Memory B cell (primary cell): ENCODE measurements at places on chromosomes 6 and 20.

DNA sequence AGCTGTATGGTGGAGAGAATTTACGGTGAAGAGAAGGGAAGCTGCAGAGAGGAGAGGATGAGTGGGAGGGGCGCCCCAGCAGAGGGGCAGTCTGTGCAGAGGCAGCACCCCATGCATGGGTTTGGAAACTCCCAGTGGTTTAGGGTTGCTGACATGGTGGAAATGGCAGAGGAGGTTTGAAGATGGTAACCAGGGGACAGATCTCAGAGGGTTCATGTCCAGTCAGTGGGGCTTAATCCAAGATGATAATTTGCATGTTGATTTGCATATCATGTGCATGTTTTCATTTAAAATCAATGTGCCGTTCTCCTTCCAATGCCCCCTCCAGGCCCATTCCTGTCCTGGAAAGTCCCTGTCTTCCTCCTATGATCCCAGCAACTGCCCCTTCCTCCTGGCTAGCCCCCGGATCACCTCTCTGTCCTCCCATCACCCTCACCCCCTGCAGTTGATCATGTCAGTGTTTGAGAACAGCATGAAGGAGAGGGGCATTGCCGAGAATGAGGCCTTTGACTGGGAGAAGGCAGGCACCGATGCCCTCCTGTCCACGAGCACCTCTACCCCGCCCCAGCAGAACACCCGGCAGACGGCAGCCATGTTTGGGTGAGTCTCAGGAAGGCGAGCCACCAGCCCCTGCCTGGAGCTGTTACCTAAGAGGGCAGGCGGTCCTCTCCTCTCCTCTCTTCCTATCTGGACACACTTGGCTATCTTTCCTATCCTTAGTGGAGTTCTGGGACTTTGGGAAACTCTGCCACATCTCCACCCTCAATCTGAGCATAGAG is 14.3 kb downstream of the TTBK1 start:
- H3K36me3 ChIP-seq, result no peaks in the 10 kb centered on the region
- no peak overlapping the region for H3K4me3 ChIP-seq
- H3K27me3 ChIP-seq, result peaks cover 21% of the 10 kb centered on the region
- DNase-seq, result no peak
- H3K4me1 ChIP-seq, result peaks cover 8% of the 10 kb centered on the region

- no peak overlapping the region for H3K27ac ChIP-seq
- no peak for DNase-seq
- no peaks in the 10 kb centered on the region for H3K27me3 ChIP-seq
- H3K4me1 ChIP-seq, result peaks cover 13% of the 10 kb centered on the region
- H3K4me3 ChIP-seq, result no peak overlapping the region
These were observed 3.8 kb downstream of the ULBP3 start for GRCh38 chr6:150065083-150065482.

GRCh38 chr6:43931201-43931600 is 161.2 kb downstream of the VEGFA start:
- H3K36me3 ChIP-seq, result no peaks in the 10 kb centered on the region
- no peak overlapping the region for H3K4me3 ChIP-seq
- no peak overlapping the region for H3K27ac ChIP-seq
- H3K4me1 ChIP-seq, result peaks cover 12% of the 10 kb centered on the region

DNA sequence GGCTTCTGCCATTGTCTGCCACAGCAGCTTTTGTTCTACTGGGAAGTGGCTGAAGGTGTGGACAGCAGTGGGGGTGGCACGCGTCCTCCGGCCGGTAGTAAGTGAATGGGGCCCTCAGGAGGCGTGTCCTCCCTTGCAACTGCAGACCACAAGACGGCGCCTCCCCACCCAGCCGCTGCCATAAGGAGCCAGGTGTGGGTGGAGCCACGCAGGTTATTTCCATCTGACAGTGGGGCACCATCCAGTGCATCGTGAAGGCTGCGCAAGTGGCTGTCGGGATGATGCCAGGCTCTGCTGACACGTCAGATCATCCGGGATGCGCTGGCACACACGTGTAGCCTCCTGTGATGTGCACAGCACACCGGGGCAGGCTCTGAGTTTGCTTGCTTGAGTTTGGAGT is 379.7 kb downstream of the CDH4 start:
- H3K36me3 ChIP-seq, result no peaks in the 10 kb centered on the region
- H3K27me3 ChIP-seq, result no peaks in the 10 kb centered on the region
- no peak for DNase-seq
- H3K4me3 ChIP-seq, result no peak overlapping the region
- H3K27ac ChIP-seq, result no peak overlapping the region
- H3K4me1 ChIP-seq, result no peaks in the 10 kb centered on the region

GRCh38 chr6:157615420-157615769 is 207.7 kb upstream of the SNX9 start:
- no peak for DNase-seq
- H3K4me3 ChIP-seq, result peak overlapping the region; percentile 59
- H3K36me3 ChIP-seq, result peaks cover 9% of the 10 kb centered on the region
- H3K27me3 ChIP-seq, result no peaks in the 10 kb centered on the region

DNA sequence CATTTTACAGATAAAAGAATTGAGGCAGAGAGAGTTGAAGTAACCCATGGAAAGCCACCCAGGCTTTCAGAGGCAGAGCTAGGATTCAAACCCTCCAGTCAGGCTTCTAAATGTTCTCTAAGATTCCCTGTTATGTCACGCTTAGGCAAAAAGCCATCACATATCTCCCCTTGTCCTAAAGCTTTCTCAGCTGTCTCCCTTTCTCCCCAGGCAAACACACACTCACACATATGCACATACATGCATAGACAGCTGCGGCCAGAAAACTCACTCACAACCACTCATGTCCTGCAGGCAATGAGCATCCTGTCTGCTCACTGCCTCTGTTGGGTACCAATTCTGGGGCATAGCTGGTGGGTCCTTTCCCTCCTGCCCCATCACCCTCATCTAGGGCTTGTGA is 595.9 kb upstream of the CHD6 start:
- no peaks in the 10 kb centered on the region for H3K36me3 ChIP-seq
- DNase-seq, result no peak

GRCh38 chr20:8510808-8511207 is 378.7 kb downstream of the PLCB1 start:
- H3K27me3 ChIP-seq, result no peaks in the 10 kb centered on the region
- H3K4me3 ChIP-seq, result no peak overlapping the region
- H3K36me3 ChIP-seq, result no peaks in the 10 kb centered on the region
- peaks cover 2% of the 10 kb centered on the region for H3K4me1 ChIP-seq
- H3K27ac ChIP-seq, result no peak overlapping the region

DNA sequence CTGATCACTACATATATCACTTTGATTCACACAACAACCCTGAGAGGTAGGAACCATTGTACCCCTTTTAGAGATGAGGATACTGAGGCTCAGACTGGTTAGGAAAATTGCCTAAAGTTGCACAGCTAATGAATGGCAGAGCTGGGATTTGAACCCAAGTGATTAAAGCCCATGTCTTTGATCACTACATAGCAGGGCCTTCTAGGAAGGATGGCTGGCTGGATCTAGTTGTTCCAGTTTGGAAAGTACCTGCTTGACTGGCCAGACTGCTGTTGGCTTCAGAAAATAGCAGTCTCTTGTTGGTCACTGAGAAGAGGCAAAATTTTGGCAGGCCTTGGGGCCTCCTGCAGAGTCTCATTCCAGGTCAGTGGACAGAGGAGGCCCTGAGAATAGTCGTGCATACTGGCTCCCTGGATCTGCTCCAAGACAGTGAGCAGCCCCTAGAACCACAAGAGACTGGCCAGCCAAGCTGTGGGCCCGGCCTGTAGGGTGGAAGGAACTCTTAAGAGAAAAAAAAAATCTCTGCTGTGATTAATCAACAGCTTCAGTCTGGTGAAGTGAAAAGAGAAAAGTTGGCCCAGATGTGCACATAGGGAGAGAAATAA is 17.5 kb downstream of the PPARD start:
- peaks cover 41% of the 10 kb centered on the region for H3K4me1 ChIP-seq
- DNase-seq, result no peak
- peaks cover 35% of the 10 kb centered on the region for H3K36me3 ChIP-seq
- no peak overlapping the region for H3K4me3 ChIP-seq
- H3K27me3 ChIP-seq, result no peaks in the 10 kb centered on the region

- DNase-seq, result no peak
- peak overlapping the region; percentile 91 for H3K27ac ChIP-seq
- H3K27me3 ChIP-seq, result no peaks in the 10 kb centered on the region
- peaks cover 43% of the 10 kb centered on the region for H3K4me1 ChIP-seq
These were observed 6.0 kb upstream of the ZBTB22 start for GRCh38 chr6:33323623-33323948.

- H3K36me3 ChIP-seq, result no peaks in the 10 kb centered on the region
- DNase-seq, result no peak
- H3K4me1 ChIP-seq, result peaks cover 3% of the 10 kb centered on the region
These were observed 19.9 kb upstream of the DEK start for GRCh38 chr6:18284261-18284660.

GRCh38 chr20:38674092-38674764 is 50.1 kb upstream of the SLC32A1 start:
- peak; percentile 44 for DNase-seq
- no peak overlapping the region for H3K27ac ChIP-seq
- H3K4me1 ChIP-seq, result peaks cover 5% of the 10 kb centered on the region
- peaks cover 2% of the 10 kb centered on the region for H3K36me3 ChIP-seq
- H3K4me3 ChIP-seq, result peak overlapping the region; percentile 85
- H3K27me3 ChIP-seq, result peaks cover 31% of the 10 kb centered on the region

- H3K4me3 ChIP-seq, result no peak overlapping the region
- H3K36me3 ChIP-seq, result no peaks in the 10 kb centered on the region
- peaks cover 5% of the 10 kb centered on the region for H3K27me3 ChIP-seq
- no peak overlapping the region for H3K27ac ChIP-seq
These were observed 293.8 kb downstream of the ZNF217 start for GRCh38 chr20:53299831-53300230.

GRCh38 chr20:32628960-32629530 is 43.9 kb upstream of the NOL4L start:
- H3K27ac ChIP-seq, result no peak overlapping the region
- DNase-seq, result no peak
- H3K4me1 ChIP-seq, result peaks cover 12% of the 10 kb centered on the region
- no peaks in the 10 kb centered on the region for H3K27me3 ChIP-seq
- no peak overlapping the region for H3K4me3 ChIP-seq

- H3K36me3 ChIP-seq, result no peaks in the 10 kb centered on the region
- no peak overlapping the region for H3K4me3 ChIP-seq
- no peak overlapping the region for H3K27ac ChIP-seq
- DNase-seq, result no peak
- H3K4me1 ChIP-seq, result no peaks in the 10 kb centered on the region
These were observed 147.9 kb downstream of the UNC5CL start for GRCh38 chr6:40891131-40891530.

- peaks cover 5% of the 10 kb centered on the region for H3K4me1 ChIP-seq
- H3K36me3 ChIP-seq, result no peaks in the 10 kb centered on the region
- H3K27ac ChIP-seq, result no peak overlapping the region
- H3K27me3 ChIP-seq, result no peaks in the 10 kb centered on the region
- no peak for DNase-seq
These were observed 610.1 kb upstream of the ARID1B start for GRCh38 chr6:156167016-156167624.

DNA sequence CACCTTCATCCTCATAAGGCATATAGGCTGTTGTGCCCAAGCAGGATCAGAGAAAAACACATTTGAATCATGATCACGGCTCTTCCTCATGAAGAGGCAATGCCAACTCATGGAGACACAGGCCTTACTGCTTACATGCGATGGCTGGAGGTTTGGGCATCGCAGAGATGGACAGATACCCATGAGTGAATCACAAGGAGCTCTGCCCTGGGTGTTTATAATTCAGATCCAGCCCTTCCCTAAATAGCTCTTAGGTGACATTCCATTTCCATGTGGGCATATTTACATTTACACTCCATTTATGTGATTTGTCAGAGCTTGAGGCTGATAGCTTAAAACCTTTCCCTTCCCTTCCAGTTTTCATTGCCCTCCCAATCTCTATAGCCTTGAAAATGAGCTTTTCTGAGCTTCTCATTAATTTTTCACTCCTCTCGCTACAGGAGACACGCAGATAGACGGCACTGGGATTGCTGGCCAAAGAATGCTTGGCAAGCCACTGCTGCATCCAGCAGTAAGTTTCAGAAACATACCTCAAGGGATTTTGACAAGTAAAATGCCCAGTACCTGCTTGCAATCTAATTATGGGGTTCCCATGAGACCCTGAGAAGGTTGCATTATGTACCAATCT is 249.1 kb downstream of the TBC1D7 start:
- no peaks in the 10 kb centered on the region for H3K36me3 ChIP-seq
- DNase-seq, result no peak
- H3K27ac ChIP-seq, result no peak overlapping the region
- no peaks in the 10 kb centered on the region for H3K4me1 ChIP-seq
- no peak overlapping the region for H3K4me3 ChIP-seq
- H3K27me3 ChIP-seq, result peaks cover 16% of the 10 kb centered on the region

DNA sequence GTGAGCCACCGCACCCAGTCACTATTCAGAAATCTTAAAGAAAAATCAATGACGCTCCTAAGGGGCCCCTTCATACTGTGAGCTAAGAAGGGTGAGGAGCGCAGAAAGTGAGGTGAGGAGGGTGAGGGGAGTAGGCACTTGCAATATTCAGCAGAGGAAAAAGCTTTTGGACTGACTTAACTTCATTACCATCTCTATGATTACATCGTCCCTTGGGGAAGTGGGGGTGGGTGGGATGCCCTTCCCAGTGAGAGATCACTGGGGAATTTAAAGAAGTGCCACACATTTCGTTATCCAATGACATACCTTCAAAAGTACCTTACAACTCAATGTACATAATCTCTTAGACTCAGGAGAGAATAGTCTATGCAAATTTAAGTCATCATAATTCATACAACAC is 46.5 kb downstream of the SMLR1 start:
- no peak overlapping the region for H3K27ac ChIP-seq
- H3K27me3 ChIP-seq, result no peaks in the 10 kb centered on the region
- H3K4me3 ChIP-seq, result no peak overlapping the region
- peaks cover 10% of the 10 kb centered on the region for H3K36me3 ChIP-seq
- DNase-seq, result no peak

DNA sequence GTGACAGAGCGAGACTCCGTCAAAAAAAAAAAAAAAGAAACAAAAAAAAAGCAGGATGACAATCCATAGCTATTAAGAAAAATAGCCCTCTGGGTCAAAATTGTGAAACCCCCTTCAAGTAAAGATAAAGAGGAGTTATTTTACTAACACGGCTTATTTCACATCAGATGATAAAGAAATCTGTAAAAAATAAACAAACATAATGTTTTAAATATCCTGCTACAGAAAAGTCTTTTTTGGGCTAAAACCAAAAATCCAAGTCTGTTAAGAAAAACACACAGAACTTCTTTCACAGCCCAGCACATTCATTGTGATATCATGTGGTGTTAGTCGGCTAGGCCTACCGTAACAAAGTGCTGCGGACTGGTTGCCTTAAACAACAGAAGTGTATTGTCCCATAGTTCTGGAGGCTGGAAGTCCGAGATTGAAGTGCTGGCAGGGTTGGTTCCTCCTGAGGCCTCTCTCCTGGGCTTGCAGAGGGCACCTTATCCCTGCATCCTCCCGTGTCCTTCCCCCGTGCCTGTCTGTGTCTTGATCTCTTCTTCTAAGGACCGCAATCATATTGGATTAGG is 239.2 kb upstream of the TAB2 start:
- H3K36me3 ChIP-seq, result peaks cover 13% of the 10 kb centered on the region
- peaks cover 4% of the 10 kb centered on the region for H3K4me1 ChIP-seq
- H3K27ac ChIP-seq, result no peak overlapping the region
- DNase-seq, result no peak

GRCh38 chr6:131937226-131937625 is 13.9 kb downstream of the CCN2 start:
- no peak overlapping the region for H3K4me3 ChIP-seq
- H3K4me1 ChIP-seq, result no peaks in the 10 kb centered on the region
- H3K27ac ChIP-seq, result no peak overlapping the region
- no peak for DNase-seq

- DNase-seq, result no peak
- no peaks in the 10 kb centered on the region for H3K27me3 ChIP-seq
- no peak overlapping the region for H3K27ac ChIP-seq
- H3K36me3 ChIP-seq, result no peaks in the 10 kb centered on the region
These were observed 59.4 kb downstream of the CD164 start for GRCh38 chr6:109322825-109323224.
